PC-3 (cell line): ENCODE measurements at places on chromosomes 12 and 14. TPM values are rescaled to one million over a fixed set of nuclear protein-coding genes. Genes with fewer than 3 reads are reported as not detected.

DNA sequence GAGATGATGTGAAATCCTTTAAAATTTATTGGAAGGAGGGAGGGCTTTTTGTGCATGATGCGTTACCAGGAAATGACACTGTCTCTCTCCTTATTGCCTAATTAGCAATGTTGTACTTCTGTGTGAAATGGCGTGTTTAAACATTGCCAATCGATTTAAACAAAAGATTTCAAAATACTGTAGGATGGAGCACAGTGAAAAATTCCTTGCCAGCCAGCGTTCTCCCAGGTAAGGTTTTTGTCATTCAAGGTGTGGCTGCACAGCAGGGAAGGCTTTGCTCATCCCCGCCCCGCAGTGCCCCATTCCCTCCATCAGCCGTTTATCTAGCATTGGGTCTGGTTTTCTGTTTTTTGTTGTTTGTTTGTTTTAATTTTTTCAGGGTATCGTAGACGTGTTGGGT lies 137.3 kb downstream of the CACNA1C start:
- no peak for DNase-seq

DNA sequence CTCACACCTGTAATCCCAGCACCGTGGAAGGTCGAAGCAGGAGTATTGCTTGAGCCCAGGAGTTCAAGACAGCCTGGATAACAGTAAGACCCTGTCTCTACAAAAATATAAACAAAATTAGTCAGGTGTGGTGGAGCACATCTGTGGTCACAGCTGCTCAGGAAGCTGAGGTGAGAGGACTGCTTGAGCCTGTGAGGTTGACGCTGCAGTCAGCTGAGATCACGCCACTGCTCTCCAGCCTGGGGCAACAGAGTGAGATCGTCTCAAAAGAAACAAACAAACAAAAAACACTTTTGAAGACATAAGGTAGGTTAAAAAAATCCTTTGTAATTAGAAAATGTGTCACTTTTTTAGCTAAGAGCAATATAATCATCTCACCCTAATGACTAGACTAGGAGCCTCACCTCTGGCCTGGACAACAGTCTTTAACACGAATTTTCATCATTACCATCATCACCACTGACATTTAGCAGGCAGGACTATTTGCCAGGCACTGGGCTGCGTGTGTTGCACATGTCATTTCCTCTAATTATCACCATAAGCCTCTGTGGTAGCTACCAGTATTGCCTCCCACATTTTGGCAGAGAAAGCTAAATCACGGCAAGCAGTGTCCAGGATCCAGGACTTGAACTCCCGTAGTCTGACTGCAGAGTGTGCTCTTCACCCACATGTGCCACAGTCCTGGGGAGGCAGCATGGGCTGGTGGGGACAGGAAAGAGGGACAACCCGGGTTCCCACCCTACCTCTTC lies 4.6 kb upstream of the SYCP3 start:
- DNase-seq = no peak

GRCh38 chr12:100955139-100955538 lies 160.6 kb downstream of the ANO4 start:
- DNase-seq = peak; percentile 40

- DNase-seq = peak; percentile 92
Observed at GRCh38 chr14:49461529-49462401, 124.4 kb downstream of the RPS29 start.

DNA sequence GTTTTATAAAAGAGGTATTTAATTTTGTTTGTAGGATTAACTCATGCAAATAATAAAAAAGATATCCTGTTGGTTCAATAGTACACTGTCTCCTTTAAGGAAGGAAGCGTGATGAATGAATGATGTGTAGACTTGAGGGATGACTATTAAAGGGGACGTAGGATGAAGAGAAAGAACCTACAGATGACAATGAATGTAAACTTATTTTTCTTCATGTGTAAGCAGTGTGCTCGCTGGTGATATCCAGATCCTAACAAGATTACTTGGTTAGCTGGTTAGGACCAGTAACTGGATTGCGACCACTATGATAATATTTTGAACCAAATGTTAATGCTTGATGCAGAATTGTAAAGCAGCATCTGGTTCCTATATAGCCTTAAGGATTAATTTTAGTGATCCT lies 2.6 kb downstream of the ARF6 start:
- peak; percentile 47 for DNase-seq

The RERG gene
- not detected in 2 replicates for total RNA-seq

The MAP1LC3B2 gene
- not detected in 2 replicates for total RNA-seq

The KLHL42 gene
- total RNA-seq = 74.2 and 82.6 TPM in 2 replicates

The CFAP73 gene
- total RNA-seq = not detected in 2 replicates

The CEP290 gene
- total RNA-seq = 9.7 and 16.1 TPM in 2 replicates
